ENCODE measurements at places on chromosomes 2 and 18.

GRCh38 chr2:182103526-182103925, 117.9 kb downstream of the PPP1R1C start:
- no peak for DNase-seq

- no peak for DNase-seq
These were observed 40.3 kb downstream of the SNTG2 start for GRCh38 chr2:990970-991369.

DNA sequence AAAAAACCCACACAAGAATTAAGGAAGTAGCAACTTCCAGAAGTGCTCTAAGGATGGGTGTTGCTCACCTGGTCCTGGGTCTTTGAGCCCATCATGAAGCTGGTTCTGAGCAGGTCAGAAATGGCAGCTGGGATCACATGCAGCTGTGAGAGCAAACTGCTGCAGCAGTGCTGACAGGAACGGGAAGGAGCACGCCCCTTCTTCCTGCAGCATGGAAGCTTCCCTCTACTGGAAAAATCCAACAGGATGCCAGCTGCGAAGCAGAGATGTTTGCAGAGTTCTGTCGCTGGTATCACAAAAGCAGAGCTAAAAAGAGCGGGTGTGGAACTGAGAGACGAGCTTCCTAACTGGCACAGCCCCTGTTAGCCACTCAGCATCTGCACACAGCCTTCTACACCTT, 33.7 kb downstream of the EIF4E2 start:
- no peak for DNase-seq

GRCh38 chr2:223994562-223995162, 37.4 kb downstream of the MRPL44 start:
- no peak for DNase-seq

- DNase-seq, result no peak
These were observed 23.2 kb downstream of the INO80D start for GRCh38 chr2:206062724-206063123.

DNA sequence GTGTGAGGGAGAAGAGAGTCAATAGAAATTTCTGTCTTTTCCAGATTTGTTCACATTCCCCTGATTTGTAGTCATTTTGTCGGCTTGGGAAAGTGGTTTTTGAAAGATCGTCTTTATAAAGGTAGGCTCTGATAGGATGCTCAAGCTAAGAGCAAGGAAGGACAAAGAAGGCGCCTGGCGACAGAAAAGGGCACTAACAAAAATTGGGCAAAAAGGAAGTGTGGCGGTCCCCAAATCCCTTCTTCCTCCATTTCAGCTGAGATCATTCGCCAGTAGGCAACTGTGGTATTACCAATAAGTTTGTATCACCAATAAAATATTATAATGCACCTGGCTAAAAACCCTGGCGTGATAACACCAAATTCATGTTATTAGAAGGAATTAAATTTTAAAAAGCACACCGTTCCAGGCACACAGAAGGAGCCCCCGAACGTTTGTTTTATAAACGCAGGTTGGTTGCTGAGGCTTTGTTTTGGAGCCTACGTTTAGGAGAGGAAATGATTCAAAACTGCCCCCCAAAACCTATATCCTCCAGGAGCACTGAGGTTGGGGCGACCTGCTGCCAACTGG, 756 bp upstream of the PTPN4 start:
- no peak for DNase-seq

- peak; percentile 54 for DNase-seq
These were observed 31.3 kb downstream of the KIAA2012 start for GRCh38 chr2:202104286-202104870.

- no peak for DNase-seq
These were observed 3.6 kb downstream of the GPC1 start for GRCh38 chr2:240438810-240439697.

Data from ACHN (cell line).